HFF-Myc (cell line): ENCODE measurements at places on chromosomes 1 and 21.

DNA sequence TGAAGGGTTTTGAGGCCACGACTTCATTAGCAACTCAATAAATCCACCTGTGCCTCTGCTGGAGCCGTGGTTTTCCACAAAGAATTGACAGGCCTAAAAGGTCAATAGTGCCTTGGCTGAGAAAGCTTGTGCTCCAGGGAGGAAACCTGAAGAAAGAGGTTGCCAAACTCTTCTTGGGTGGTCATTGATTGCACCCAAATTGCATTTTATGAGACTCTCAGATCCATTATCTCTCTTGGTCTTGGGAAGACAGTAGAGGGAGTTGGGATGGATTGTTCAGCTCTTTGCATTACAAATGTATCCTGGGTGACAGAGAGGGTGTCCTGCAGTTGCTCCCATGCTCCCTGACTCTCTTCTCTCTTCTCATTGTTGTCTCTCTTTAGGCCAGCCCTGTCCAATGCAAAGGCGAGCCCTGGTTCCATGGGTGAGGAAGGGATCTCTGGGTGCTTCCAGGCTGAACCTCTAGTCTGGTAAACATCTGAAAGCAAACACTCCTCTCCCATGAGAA, 46.1 kb upstream of the HTR1D start:
- no peak for DNase-seq

- DNase-seq, result no peak
Observed at GRCh38 chr1:30108186-30108585, 615.2 kb downstream of the MATN1 start.

DNA sequence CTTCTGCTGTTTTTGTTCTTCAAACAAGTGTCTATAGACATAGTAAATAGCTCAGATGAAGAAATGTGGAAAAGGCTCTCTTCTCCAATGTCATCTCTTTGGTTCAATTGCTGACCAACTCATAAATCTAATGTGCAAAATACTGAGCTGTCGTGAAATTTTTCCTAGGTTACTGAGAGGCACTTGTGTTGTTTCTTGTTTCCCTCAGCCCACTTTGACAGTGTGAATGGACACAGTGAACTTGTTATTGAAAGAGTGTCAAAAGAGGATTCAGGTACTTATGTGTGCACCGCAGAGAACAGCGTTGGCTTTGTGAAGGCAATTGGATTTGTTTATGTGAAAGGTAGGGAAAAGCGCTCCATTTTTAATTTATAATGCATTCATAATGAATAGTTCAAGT, 245.3 kb downstream of the TPR start:
- DNase-seq, result no peak

- no peak for DNase-seq
Observed at GRCh38 chr1:180092931-180093650, 61.6 kb upstream of the QSOX1 start.

GRCh38 chr1:62337706-62338631, 18.7 kb upstream of the KANK4 start:
- DNase-seq, result no peak

- no peak for DNase-seq
Observed at GRCh38 chr21:14522736-14523135, 23.4 kb downstream of the SAMSN1 start.

GRCh38 chr1:3067671-3068563, 1.1 kb upstream of the PRDM16 start:
- no peak for DNase-seq

- DNase-seq, result no peak
Observed at GRCh38 chr1:159952932-159953331, 1.1 kb downstream of the SLAMF9 start.

DNA sequence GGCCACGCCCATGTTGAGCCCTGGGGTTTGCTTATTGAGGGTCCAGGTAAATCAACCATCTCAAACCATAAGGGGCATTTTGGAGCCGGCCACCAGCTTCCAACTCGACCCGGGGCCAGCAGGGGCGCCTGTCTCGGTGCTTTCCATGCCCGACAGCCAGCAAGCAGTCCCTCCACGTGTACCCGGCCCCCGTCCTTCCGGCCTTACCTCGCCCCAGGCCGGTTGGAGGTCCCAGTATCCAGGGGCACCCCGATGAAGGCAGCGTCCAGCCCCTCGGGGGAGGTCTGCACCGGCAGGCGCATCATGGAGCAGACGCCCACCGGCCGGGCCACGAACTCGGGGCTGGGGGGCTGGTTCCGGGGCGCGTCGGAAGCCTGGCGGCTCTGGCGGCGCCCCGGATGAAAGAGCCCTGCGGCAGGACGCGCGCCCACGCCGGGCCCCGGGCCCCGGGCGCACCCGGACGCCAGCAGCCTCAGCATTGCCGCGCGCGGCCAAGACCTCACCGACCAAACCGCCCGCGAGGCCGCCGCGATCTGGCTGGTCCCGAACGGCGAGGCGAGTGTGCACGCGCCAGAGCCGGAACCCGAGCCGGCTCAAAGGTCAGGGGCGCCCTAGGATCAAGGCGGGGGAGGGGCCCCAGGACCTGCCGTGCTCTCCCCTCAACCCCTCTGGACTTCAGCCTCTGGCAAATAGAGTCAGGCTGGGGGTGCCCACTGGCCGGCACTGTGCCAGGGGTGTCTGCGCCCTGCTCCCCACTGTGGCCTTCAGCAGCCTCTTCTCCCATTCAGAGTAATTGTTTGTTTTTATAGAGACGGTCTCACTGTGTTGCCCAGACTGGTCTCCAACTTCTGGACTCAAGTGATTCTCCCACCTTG, at the start of gene AGMAT:
AGMAT (minus strand) TSS at position 563 of the 875 bp plus-strand sequence; CDS start at position 479, 84 bp downstream.
- DNase-seq, result no peak

- no peak for DNase-seq
Observed at GRCh38 chr1:219109424-219110018, 64.2 kb upstream of the LYPLAL1 start.

DNA sequence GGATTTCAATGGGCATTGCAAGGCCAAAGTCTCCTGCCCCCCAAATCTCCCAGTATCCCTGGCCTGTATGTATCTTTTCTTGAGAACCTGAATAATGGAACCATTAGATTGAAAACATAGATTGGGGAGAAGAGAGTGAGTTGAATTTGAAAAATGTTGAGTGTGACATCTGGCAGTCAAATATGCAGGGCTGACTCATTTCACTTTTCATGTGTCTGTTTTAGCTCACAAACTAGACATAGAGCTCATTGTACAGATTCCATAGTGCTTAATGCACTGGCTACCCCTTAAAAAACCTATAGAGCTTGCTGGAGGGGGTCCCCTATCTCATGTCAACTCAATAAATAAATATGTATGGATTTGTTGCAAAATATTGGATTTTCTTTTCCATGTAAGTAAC, 30.8 kb downstream of the DDR2 start:
- DNase-seq, result no peak

GRCh38 chr1:209057901-209058300, 525.6 kb upstream of the CAMK1G start:
- no peak for DNase-seq
